Stimulated activated CD4-positive, alpha-beta T cell treated with anti-CD3 and anti-CD28 coated beads, Interleukin-15, amount 100 ng/mL, for 1 hour (primary cell): ENCODE measurements at places on chromosomes 4 and X.

DNA sequence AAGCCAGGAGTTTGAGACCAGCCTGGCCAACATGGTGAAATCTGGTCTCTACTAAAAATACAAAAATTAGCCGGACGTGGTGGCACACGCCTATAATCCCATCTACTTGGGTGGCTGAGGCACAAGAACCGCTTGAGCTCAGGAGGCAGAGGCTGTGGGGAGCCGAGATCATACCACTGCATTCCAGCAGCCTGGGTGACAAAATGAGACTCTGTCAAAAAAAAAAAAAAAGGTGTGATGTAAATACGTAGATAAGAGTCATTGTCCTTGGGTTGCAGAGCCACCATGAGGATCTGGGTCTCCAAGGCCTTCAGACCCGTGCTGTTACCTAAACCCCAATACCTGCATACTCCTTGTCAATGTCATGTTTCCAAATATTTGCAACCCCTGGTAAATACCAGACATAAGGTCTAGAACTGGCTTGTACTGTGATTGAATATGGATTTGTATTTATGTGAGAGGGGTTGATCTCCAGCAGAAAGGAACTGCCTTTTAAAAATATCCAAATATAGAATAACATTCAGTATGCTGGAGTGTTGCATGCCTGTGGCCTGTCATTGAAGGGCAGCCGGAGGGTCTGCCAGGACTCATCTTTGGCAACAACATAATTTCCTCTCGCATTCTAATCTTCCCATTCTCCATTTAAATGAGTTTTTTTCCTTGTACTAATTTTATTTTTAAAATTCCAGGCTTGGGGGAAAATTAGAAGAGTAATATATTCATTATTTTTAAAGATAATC lies 40.4 kb downstream of the ATXN3L start:
- DNase-seq = no peak

DNA sequence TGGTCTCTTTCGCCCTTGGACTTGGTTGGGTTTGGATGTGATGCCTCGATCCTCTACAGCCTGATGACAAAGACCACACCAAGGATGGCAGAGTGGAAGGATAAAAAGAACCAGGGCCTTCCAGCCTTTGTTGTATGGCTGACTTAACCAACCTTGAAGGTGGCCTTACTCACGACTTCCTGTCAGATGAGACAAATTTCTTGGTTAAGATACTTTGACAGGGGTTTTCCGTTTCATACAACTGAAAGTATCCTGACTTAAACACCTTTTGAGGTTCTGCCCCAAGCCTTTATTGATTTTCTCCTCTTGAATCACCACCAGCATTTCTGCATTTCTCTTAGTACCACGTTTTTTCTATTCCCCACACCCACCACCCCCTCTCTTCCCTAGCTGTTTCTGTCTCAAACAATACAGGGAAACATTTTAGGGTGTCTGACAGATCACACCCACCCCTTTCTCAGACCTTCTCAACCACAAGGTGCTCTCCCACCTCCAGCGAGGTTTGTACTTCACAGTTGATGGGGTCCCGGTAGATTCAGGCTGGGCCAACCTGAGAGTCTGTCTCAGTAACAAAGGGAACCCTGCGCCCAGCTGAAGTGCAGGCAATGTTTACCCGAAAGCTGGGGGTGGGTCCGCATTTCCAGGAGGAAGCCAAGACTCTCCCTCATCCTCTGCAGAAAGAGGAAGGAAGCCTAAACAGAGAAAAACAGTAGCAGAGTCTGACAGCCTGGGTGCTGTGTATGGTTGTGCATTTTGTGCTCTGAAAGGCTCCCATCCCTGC lies 5.0 kb upstream of the TSPAN5 start:
- DNase-seq = peak; percentile 36

DNA sequence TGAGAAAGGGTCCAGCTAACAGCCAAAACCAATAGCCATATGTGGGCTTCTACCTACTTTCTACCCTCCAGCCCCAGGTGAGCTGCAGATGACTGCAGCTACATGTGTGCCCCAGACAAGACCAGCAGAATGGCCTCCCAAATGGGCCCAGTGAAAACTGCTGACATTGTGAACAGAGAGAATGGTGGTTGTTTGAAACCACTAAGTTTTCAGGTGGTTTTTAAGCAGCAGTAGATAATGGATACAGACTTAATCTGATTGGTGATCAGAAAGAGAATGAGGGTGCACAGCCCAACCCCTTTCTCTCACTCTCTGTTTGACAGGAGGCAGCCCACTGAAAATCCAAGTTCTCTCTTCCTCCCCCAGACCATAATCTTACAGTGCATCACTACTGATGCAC lies 42.5 kb upstream of the BBS12 start:
- DNase-seq = no peak

DNA sequence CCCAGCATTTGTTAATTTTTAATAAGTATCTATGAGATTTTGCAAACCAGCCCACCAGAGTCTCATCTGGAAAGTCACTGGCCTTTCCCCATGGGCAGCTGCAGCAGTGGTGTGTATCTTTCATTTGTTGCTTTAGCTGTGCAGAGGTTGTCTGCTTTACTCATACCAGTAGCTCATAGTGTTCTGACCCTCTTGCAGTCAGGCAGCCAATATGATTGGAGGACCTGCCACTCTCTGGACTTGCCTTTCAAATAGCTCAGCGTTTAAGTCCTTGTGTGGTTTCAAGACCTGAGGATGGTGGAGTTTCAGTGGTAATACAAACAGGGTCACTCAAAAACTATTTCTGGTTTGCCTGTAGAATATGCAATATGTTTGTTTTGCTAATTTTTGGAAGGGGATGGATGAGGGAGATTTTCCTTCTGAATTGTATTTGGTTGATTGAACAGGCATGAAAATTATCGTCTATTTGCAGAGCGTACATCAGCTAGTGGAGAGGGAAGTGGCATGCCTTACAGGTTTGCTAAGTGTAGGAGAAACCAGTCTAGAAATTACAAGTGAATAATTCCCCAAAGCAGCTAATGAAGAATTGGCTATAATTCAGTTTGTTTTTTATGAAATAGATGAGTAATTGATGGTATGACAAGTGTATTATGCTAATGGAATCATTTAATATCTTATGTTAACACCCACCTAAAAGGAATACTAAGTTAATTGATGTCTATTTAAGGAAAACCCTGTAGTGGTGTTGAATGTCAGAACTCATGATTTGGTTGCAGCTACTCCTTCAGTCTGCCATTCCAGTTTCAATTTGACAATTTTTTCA lies 8.9 kb downstream of the POLA1 start:
- no peak for DNase-seq

DNA sequence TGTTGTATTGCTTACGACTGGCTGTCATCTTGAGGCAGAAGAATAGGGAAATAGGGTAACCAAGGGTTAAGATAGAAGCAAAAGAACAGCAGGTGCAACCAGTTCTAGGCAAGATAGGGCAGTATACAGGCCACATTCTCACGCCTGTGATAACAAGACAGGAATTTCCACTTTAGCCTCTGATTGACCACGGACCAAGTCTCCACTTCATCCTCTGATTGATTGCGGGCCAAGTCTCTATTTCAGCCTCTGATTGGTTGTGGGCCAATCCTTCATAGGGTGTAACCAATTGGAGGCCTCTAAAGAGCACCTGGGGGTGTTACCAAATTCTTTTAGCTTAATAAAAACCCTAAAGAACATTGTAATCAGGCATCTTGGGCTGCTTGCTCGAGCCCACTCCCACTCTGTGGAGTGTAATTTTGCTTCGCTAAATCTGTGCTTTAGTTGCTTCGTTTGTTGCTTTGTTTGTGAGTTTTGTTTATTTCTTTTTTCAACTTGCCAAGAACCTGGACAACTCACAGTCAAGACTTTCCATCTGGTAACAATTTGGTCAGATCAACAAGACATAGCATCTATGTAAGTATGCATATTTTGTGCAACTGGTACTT lies 8.7 kb upstream of the TBC1D9 start:
- no peak for DNase-seq

GRCh38 chr4:14908635-14909034 lies 93.6 kb upstream of the CPEB2 start:
- DNase-seq = no peak

GRCh38 chr4:7168106-7168505 lies 24.2 kb upstream of the SORCS2 start:
- no peak for DNase-seq

DNA sequence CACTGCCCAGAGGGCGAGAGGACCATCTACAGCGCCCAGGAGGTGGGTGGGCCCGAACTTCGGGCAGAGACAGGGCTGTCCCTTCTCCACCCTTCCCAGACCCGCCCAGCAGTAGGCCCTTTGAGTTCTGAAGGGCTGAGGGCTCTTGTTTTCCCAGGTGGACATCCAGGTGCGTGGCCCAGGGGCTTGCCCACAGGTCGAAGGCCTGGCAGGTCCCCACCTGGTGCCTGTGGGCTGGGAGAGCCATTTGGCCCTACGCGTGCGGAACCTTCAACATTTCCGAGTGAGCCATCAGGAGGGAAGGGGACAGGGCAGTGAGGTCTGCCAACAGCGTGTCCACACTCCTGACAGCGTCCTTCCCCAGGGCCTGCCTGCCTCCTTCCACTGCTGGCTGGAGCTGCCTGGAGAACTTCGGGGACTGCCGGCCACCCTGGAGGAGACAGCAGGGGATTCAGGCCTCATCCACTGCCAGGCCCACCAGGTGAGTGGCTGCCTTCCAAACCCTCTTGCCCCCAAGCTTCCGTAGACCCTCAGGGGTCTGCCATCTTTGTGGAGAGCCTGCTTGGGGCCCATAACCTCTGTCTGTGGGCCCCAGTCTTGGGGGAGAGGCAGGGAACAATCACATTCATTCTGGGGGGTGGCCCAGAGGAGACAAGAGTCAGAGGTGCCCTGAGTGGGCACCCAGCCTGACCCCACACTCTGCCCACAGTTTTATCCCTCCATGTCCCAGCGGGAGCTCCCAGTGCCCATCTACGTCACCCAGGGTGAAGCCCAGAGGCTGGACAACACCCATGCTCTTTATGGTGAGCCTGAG lies 6.8 kb downstream of the PLXNB3 start:
- no peak for DNase-seq

DNA sequence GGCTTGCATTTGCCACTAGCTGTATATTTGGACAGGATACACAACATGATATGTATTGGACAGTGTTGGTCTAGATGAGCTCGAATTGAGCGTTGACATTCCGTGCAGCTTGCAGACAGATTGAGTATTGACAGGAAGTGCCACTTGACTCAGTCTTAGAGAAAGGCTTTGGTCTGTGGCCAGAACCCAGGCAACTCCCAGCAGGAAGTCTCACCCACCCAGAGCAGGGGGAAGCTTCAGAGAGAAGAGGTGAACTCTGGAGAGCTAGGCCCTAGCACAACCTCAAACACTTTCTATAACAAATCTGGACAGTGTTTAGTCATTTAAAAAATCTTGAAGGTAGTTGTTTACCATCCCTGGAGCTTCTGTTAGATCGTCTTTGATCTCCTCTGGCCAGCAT lies 280.5 kb downstream of the FBXW7 start:
- DNase-seq = no peak

GRCh38 chrX:150254909-150255308 lies 108.2 kb upstream of the MAMLD1 start:
- DNase-seq = no peak

- DNase-seq = no peak
These were observed 3.9 kb upstream of the ELF4 start for GRCh38 chrX:130114141-130114588.

- DNase-seq = no peak
These were observed 3.2 kb downstream of the SPON2 start for GRCh38 chr4:1169171-1169671.

DNA sequence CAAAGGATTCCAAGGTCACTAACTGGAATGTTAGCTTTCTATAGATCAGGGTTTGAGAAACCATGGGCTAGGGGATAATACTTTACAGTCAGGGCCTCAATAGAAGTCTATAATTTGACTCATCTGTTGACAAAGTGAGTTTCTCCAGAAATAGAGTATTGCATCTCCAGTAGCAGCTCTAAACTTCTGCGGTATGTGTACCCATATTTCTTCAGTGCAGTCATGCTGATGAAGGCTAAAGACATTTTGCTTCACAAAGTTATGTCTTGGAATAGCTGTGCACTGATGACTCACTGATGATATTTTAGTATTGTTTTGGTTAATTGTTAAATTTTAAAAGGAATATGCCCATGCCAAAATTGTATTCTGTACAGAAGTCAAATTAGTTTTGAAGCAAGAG lies 464.9 kb upstream of the AMOT start:
- no peak for DNase-seq

- DNase-seq = no peak
These were observed 27.9 kb upstream of the UGT2B4 start for GRCh38 chr4:69523385-69524132.

GRCh38 chrX:35841872-35842271 lies 43.7 kb downstream of the MAGEB16 start:
- DNase-seq = no peak

DNA sequence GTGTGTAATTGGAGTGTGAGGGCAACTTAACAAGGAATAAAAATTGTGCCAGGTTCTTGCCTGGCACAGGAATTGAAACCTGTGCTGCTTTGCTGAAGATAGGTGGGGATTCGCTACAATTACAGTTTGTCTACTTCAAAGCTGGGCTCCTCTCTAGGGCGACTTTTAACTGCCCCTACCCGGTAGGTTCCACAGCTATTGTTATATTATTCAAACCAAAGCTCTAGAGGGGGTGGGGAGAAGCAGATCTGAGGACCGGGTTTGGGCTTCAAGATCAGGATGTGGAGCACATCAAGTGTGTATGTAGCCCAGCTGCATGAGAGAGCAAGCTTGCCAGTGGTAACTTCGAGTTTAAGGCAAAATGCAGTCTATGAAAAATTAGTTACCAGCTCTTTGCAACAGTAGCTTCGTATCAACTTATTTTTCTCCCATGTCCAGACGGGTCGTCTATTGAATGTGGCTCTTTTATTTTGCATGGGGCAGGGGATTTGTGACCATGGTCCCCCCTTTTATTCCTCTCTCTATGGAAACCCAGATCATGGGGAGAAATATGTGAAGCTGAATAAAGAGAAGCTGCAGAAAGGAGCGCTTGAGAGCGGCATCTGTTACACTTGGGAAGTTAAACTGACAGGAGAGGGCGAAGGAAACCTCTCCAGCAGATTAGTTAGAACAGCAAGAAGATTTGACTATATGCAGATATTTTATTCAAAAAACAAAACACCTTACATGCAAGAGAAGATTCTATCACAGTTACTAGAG lies 3.2 kb upstream of the POU3F4 start:
- no peak for DNase-seq

- no peak for DNase-seq
These were observed 24.0 kb upstream of the ASMTL start for GRCh38 chrX:1476682-1477081.

GRCh38 chr4:2062808-2063524 lies 3.8 kb downstream of the NAT8L start:
- no peak for DNase-seq

DNA sequence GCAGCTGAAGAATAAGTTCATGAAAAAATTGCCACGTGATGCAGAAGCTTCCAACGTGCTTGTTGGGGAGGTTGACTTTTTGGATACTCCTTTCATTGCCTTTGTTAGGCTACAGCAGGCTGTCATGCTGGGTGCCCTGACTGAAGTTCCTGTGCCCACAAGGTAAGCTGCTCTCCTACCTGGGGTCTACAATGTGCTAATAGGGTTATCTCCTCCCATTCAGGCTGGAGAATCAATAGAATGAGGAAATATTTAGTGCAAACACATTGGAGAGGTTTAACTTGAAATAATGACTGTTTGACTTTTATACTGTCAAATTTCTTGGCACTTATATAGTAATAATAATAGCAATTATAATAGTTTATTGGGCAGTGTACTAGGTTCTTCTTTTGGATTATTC lies 101.8 kb downstream of the SLC4A4 start:
- DNase-seq = no peak
